ENCODE measurements at places on chromosomes 12 and 14.

GRCh38 chr12:130161261-130162243 is 712 bp upstream of the FZD10 start:
- DNase-seq: peak; percentile 33

- peak; percentile 56 for DNase-seq
Observed at GRCh38 chr14:53432378-53432802, 279.3 kb upstream of the DDHD1 start.

DNA sequence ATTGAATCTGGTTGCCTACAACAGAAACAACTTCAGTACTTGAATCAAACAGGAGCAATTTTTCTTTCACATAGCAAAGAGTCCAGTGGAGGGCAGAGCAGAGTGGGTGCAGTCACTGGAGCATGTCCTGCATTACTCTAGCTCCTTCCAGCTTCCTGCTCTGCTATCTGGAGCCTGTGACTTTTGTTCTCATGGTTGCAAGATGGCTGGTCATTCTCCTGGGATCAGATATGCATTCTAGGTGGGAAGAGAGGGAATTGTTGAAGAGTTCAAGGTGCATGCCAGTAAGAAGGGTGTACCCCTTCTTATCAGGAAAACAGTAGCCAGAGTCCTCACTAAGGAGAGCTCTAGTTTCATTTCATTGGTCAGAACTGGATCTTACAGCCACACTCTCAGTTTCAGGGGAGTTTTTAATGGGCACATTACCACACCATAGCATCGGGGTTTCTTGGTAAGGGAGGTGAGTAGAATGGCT is 8.0 kb downstream of the IFT43 start:
- DNase-seq: peak; percentile 59

DNA sequence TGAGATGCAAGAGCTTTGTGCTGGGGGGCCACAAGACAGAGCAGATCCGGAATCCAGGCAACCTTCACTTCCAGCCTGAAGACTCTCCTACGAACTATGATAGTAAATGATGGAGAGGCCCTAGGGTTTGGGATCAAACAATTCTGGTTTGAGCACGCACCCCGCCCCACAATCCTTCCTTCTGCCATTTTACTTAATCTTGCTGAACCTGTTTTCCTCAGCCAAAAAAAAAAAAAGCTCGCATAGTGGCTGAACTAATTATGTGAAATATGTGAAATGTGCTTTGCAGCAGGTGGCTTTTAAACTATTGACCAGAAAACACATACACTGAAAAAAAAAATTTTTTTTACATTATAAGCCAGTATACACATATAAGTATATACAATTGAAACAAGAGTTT is 667 bp upstream of the ITFG2 start:
- DNase-seq: no peak

- DNase-seq: no peak
Observed at GRCh38 chr14:50897658-50898175, 25.9 kb downstream of the ABHD12B start.

DNA sequence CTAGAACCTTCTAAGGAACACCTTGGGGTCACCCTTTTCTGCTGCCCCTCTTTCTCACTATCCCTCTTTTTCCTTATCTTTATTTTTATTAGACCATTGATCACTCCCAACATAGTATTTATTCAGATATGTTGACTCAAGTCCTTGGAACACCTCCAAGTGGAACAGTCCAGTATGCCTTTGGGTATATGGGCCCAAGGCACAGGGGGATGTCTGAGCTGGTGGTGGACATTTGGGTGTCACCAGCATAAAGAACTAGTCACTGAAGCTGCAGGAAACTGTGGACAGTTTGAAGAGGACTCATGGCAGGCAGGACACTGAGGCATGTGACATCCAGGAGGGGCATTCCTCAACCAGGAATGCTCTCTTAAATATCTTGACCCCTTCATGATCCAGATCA is 105.6 kb downstream of the VEZT start:
- DNase-seq: no peak

DNA sequence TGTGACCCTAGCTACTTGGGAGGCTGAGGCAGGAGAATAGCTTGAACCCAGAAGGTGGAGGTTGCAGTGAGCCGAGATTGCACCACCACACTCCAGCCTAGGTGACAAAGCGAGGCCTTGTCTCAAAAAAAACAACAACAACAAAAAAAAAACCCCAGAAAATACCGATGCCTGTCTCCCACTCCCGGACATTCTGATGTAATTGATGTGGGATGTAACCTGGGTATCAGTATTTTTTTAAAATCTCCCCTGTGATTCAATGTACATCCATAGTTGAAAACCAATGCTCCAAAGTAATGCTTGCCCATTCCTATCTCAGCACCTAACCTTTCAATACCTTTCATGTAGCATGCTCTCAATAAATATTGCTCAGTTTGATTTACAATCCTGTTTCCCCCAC is 11.7 kb upstream of the TMED10 start:
- no peak for DNase-seq

GRCh38 chr12:10381928-10382628 is 7.8 kb downstream of the KLRK1 start:
- DNase-seq: no peak

- no peak for DNase-seq
Observed at GRCh38 chr12:44537354-44537753, 338.8 kb downstream of the NELL2 start.

- peak; percentile 93 for DNase-seq
Observed at GRCh38 chr14:23153851-23154796, 29.3 kb downstream of the SLC7A8 start.

- DNase-seq: no peak
Observed at GRCh38 chr12:104314242-104314614, 10.7 kb downstream of the EID3 start.

GRCh38 chr12:104844123-104844522 is 114.0 kb downstream of the SLC41A2 start:
- no peak for DNase-seq

DNA sequence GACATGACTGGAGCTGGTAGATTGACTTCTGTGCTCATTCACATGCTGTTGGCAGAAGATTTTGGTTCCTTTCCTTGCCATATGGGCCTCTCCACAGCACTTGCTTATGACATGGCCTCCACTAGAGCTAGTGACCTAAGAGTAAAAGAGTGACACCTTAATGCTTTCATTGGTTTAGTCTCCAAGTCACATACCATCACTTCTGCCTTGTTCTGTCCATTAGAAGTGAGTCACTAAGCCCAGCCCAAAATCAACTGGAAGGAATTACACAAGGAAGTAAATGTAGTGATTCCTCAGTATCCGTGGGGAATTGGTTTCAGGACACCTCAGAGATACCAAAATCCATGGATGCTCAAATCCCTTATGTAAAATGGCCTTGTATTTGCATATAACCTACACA is 81.3 kb downstream of the PPHLN1 start:
- DNase-seq: no peak

GRCh38 chr14:68682166-68683103 is 110.4 kb downstream of the ZFP36L1 start:
- DNase-seq: no peak

- no peak for DNase-seq
Observed at GRCh38 chr14:62126879-62127478, 364.8 kb downstream of the SNAPC1 start.

- no peak for DNase-seq
Observed at GRCh38 chr12:96107236-96107635, 71.8 kb upstream of the LTA4H start.

DNA sequence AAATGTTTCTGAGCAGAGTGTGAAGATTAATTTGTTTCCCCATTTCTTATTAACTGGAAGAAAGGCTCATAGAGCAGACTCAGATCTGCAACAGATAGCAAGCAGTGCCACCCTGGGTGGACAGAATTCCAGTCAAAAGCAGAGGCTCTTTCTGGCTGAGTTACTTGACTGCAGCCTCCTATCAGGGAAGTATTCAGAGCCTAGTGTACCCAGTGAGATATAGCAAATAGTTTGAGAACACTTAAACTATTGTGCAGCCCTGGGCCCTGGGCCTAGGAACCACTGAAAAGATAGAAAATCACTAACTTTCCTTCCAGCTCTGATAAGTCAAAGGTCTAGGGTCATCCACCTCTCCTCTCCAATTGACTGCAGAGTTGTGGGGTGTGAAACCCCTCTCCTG is 11.2 kb upstream of the AQP2 start:
- no peak for DNase-seq

DNA sequence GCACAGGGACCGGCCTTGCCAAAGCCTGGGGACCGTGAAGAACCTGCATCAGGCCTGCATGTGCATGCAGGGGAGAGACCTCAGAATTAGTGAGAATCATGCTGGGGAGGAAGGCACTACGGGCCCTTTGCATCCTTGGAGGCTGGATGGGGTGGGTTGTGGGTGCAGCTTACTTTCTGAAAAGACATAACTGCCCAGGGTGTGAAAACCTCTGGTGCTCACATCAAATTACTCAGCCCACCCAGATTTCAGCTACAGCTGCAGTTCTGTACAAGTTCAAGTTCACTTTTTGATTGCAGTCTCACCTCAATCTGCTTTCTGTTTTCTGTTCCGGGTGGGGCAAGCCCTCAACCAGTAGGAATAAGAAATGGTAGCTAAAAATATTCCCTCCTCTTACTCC is 130.6 kb downstream of the SLC15A4 start:
- DNase-seq: no peak

GRCh38 chr14:90554341-90554740 is 157.5 kb downstream of the CALM1 start:
- DNase-seq: peak; percentile 87

DNA sequence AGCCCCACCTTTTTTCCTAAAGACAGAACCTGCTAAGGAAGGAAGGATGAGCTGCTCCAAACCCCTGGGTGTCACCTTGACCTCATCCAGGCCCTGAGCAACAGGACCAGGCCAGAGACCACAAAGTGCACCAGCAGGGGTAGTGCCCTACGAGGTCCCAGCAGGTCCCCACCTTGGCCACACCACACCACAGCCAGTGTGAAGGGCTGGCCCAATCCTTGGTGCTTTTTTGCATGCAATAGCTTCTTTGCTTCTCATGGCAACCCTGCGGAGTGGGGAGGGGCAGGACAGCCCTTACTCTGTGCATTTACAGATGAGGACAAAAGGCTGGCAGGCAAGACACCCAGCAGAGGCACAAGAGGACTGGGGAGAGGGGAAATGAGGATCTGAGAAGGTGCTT is 352.6 kb downstream of the BCL11B start:
- DNase-seq: no peak

DNA sequence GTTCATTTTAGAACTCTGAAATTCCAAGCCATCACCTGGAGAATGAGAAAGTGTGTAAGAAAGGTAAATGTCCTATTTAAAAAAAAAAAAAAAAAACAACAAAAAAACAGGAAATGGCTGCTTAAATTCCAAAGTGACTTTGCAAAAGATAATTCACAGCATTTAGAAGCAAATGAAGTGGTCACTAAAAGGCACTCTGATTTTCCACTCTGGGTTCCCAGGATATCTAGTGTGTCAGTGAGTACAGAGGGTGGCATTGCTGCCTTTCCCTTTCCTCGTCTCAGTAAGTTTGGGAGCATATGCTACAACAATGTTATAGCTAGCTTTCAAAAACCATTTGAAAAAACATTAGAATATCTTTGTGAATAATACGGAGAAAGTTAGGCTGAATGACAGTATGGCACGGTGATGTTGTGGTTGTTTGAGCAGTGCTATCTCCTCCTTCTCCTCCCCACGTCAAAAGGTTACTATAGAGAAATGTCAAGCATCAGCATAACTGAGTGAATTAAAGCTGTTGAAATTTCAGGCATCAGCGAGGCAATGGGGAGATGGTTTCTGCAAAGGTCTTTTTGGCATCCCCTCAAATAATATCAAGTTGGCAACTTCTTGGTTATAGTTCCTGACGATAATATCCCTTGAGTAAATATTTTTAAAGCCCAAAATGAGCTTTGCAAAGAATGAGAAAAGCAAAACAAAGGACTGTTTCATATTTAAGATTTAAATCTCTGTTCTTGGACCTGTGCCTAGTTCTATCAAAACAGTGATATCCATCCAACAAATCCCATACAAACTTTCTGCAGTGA is 164.5 kb upstream of the E2F7 start:
- no peak for DNase-seq

DNA sequence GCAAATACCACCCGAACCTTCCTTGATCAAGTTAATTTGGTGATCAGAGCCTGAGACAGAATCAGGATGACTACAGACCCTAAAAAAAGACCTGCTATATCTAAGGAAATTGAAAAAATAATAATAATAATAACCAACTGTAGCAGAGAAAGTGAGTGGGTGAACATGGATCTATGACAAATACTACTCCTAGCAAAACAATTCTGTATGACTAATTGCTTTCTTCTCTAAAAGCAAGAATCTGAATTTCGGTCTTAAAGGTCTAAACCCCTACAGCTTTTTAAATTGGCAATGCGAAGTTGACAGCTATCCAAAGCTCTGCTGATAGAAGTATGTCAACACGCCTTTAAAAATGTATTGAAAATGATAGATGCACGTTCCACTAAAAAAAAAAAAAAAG is 102.2 kb downstream of the PRKAB1 start:
- no peak for DNase-seq

GRCh38 chr14:39383026-39383660 is 49.1 kb downstream of the FBXO33 start:
- DNase-seq: no peak

DNA sequence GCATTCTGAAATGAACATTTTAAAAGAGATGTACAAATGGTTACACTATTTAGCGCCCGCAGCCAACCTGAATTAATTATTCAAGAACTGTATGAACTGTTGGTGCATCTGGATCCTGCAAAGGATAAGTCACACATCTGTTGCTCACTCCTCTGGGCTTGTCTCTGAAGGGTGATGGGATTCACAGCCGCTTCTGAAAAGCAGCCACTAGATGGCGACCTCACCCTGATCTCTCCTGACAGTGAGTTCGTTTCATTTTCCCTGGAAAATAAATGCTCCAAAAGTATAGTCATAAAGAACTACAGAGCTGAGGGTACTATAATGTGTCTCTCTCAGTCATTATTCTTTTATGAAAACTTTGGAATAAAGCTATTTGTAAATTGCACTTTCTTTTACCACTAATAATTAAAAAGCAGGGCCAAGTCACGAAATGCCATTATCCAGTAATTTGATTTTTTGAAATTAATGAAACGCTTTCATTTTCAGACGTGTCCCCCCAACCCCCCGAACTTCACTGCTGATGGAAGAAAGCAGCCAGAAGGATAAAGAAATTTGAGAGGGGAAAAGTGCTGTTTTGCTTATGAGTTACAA is 789.6 kb downstream of the NRXN3 start:
- peak; percentile 61 for DNase-seq

- no peak for DNase-seq
Observed at GRCh38 chr12:65196762-65197567, 27.6 kb downstream of the LEMD3 start.

DNA sequence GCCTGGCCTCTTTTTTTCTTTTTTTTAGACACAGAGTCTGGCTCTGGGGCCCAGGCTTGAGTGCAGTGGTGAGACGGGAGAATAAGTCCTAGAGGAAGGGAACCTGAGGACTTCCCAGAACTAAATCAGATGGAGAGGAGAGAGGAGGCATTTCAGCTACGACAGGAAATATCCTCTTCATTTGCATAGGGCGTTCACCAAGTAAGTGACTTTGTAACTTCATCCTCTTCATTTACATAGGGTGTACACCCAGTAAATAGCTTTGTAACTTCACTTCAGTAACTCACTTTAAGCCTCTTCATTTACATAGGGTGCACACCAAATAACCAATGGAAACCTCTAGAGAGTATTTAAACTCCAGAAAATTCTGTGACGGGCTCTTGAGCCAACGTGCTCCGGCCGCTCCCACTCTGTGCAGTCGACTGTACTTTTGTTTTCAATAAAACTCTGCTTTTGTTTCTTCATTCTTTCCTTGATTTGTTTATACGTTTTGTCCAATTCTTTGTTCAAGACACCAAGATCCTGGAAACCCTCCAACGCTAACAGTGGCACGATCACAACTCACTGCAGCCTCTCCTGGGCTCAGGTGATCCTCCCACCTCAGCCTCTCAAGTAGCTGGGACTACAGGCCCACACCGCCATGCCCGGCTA is 21.4 kb upstream of the ANKRD9 start:
- peak; percentile 18 for DNase-seq

GRCh38 chr12:126784328-126784921 is 1482.5 kb upstream of the TMEM132C start:
- DNase-seq: no peak
